Left ventricle myocardium superior (tissue), 1 donor: ENCODE measurements at places on chromosomes 5 and 9.

DNA sequence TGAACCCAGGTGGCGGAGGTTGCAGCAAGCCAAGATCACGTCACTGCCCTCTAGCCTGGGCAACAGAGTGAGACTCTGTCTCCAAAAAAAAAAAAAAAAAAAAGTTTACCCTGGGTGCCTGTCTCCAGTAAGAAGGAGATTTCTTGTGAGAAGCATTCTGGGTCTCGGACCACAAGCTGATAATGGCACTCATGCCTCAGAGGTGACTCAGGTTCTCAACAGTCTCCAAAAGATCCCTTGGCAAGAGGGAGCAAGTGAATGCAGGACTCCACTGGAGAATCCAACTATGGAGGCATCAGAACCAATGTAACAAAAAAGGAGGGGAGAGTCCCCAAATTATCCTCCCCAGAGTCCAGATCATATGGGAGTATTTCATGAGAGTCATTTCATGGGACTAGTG is 106.0 kb upstream of the LRRTM2 start:
- DNase-seq, result no peak

GRCh38 chr5:65041296-65042158 is 272.8 kb downstream of the CWC27 start:
- DNase-seq, result no peak

- no peak for DNase-seq
Observed at GRCh38 chr5:108941746-108942145, 194.0 kb downstream of the FER start.

DNA sequence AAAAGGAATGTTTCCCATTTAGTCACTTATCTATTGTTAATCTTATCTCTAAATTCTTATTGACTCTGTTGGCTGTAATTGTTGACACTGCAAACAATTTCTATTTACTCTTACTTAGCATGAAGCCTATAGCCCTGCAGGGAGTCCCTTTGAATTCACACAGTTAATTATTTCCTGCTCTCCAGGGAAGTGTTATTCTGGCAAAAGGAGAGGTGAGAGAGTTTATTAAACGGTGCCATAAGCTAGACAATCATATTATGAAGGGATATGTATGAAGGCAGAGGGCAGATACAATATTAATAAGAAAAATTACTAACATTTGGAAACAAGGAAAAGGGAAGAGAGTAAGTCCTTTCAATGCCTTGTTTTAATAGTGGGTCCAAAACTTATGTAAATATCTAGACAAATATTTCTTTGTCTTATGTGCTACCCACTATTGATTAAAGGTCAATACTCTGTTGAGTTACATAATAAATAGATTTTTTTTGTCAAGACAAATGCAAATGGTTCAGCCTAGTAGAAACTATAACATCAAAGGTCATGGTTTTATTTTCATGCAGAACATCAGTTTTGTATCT is 107.1 kb downstream of the CDH18 start:
- no peak for DNase-seq

GRCh38 chr5:67050125-67050524 is 146.5 kb downstream of the CD180 start:
- no peak for DNase-seq

GRCh38 chr5:141857226-141857625 is 21.0 kb downstream of the PCDH1 start:
- no peak for DNase-seq

DNA sequence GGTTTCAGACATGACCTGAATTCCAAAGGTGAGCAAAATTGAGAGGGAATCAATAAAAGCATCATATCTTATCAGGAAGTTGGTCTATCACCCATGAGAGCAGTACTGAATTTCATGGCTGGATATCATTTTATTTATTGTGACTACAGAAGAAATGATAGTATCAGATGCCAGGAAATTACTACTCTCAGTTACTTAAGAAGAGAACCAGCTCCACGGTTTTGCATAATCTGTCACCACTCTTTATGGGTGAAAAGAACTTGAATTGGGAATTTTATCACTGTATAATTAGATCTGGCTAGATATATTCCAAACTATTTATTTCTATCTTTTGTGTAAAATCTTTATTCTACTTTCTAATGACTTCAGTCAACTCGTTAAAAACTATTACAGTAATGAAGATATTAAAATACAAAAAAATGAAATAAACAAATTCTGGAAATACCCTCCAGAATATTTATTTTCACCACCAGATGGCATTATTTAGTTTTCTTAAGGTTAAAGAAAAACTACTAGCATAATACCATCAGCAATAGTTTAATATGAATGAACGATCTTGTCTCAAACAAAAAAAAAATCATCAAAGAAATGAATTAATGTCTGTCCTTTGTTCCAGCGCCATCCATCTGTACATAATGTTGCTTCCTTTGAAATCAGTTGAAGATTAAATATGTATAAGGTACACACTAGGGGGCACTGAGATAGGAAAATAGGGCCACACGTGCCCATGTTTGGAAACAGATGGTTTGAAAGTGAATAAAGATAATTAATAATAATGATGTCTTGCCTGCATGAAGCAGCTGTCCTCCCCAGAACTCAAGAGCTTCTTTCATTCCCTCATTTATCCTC is 84.7 kb upstream of the SLCO6A1 start:
- no peak for DNase-seq
